ENCODE measurements at places on chromosomes 6 and 20.

DNA sequence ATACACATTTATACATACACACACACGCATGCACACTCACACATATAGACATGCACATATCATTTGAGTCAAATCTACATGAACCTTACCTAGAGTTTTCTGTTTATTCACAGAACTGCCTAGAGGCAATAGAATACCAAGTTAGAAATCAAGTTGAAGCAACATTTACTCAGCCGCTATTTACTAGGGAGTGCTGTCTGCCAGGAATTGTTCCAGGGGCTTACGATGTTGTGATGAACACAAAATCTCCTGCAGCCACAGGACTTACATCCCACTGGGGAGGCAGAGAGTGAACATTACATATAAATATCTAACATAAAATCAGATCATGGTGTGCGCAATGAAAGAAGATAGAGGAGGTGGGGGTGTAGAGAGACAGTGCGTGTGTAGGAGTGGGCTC, 80.4 kb downstream of the GCLC start:
- DNase-seq: no peak

- DNase-seq: no peak
Observed at GRCh38 chr6:44386364-44386928, 1.1 kb upstream of the CDC5L start.

DNA sequence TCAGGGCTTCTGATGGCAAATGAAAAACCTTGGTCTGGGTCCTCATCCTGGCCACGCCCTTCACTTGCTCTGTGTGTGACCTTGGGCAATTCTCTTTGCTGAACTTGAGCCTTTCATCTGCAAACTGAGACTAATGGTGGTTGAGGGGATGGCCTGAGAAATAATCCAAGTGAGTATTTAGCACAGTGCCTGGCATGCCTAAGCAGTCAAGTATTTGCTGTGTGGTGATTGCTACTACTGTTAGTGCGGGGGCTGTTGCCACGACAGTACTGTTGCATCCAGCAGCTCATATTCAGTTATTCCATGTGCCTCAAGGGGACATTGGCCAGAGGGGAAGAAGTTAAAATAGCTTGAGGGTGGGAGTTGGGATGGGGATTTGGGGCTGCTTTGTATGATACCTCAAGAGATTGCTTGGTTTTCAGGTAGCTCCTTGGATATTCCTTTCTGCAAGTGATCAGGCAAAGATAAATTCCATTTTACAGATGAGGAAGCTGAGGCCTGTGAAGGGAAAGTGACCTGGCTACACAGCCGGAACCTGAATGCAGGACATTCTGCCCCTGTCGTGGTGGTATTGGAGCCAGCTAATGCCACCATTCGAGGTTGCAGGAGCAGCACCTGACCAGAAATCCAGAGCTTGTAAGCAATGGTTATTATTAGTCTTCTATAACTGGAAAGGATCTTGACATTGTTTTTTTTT, 45.1 kb upstream of the EPB41L1 start:
- no peak for DNase-seq

DNA sequence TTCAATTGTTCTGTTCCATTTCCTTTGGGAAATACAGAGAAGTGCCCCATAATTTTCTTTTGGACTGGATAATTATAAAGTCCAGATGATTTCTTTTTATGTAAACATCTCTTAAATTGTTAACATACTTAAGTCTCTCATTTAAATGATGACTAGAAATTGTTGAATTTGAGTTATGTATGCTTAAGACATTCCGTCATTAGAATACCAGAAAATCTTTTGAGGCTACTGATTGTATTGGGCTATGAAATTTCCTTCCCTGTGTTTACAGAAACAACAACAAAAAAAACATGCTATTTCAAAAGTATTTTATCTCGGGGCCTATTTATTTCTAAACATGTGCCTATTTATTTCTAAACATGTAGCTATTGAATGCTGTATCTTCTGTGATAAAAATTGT, 125.4 kb downstream of the SH3BGRL2 start:
- DNase-seq: no peak

- no peak for DNase-seq
Observed at GRCh38 chr20:53513489-53514298, 79.9 kb downstream of the ZNF217 start.

GRCh38 chr6:85797993-85798392, 155.3 kb upstream of the SYNCRIP start:
- DNase-seq: peak; percentile 18

- no peak for DNase-seq
Observed at GRCh38 chr20:19435821-19436220, 223.4 kb downstream of the SLC24A3 start.
